ENCODE measurements at places on chromosomes 11 and 22. TPM values are rescaled to one million over a fixed set of nuclear protein-coding genes. Genes with fewer than 3 reads are reported as not detected.
A peak's percentile ranks its signal among the peaks of the same experiment; 100 is the strongest.

DNA sequence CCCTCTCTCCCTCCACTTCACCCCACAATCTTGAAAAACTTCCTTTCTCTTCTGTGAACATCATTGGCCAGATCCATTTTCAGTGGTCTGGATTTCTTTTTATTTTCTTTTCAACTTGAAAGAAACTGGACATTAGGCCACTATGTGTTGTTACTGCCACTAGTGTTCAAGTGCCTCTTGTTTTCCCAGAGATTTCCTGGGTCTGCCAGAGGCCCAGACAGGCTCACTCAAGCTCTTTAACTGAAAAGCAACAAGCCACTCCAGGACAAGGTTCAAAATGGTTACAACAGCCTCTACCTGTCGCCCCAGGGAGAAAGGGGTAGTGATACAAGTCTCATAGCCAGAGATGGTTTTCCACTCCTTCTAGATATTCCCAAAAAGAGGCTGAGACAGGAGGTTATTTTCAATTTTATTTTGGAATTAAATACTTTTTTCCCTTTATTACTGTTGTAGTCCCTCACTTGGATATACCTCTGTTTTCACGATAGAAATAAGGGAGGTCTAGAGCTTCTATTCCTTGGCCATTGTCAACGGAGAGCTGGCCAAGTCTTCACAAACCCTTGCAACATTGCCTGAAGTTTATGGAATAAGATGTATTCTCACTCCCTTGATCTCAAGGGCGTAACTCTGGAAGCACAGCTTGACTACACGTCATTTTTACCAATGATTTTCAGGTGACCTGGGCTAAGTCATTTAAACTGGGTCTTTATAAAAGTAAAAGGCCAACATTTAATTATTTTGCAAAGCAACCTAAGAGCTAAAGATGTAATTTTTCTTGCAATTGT, 92.3 kb downstream of the CD44 start:
- no peak for DNase-seq

DNA sequence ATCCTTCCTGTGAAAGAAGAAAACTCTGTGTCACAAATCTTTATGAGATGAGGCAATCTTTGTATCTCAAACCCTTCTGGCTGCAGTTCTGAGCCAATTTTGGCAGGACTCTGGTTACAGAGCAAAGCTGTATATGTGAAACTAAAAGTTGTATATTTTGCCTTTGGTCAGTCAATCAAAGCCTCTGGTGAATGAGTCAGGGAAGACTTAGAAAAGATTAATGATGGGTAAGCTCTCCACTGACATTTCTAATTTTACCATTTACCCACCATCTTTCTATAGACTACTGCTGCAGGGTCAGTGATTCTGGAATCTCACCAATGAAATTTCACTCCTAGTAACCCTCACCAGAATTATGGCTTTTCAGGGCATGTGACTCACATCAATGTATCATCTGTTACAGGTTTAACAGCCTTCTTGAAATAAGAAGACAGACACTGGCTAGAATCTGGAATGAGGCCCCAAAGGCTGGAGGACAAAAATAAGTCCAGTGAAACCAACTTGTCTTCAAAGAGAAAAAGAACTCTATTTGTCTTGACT, 43.3 kb downstream of the USP35 start:
- no peak for DNase-seq

HORMAD2 gene
- total RNA-seq, result not detected

ROBO4 gene
- total RNA-seq, result 20.7 TPM

- peak; percentile 63 for DNase-seq
Measured at GRCh38 chr22:40024201-40025061, 29.7 kb downstream of the FAM83F start.

ACCSL gene
- not detected for total RNA-seq

DNA sequence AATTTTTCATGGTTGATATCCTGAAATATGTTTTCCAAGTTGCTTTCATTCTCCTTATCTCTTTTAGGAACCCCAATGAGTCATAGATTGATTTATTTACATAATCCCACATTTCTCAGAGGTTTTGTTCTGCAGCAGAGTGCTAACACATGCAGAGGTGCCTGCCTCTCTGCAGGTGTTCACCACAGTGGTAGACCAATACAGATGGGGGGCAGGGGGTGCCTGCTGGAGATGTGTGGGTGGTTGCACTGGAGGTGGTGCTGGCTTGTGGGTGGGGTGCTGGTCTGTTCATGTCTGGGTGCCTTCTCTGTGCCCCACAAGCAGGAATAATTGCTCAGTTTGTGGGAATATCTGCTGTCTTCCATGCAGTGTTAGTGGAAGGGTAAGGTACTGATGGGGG, 131.1 kb downstream of the JRKL start:
- no peak for DNase-seq

MS4A14 gene
- 1.1 TPM for total RNA-seq

DNA sequence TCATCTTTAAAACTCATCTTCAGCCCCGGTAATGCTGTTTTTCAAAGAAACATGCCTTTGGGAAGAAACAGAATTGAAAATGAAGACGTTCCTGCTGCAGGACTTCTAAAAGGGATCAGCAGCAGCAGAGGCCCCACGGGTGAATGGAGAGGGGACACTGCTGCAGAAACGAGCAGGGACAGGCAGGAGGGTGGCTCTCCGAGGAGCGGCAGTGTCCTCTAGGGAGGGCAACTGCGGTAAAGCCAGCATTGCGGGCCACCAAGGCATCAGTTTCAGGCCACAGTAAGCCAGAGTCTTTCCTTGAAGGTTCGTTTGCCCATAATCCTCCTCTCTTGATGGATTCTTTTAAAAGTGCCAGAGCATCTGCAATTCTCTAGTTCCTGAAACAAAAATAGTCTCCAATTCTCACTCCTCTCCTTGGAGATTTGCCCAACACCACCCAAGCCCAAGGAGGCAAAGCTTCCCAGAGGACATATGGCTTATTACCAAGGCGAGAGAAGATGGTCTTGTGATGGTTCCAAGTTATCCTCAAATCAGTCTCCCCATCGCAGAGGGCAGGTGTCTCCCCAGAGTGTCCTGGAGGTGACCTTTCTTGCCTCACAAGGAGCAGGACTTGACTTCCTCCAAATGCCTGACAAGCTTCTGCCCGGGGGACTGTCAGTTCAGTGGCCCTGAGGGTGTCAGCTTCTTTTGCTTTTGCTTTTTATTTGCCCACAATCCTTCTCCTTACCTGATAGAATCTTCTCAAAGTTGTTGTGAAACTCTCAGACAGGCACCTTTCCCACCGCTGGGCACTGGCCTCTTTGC, 341.1 kb upstream of the B3GAT1 start:
- no peak for DNase-seq

ANO1 gene
- total RNA-seq, result 7.7 TPM

- DNase-seq, result peak; percentile 42
Measured at GRCh38 chr22:19576460-19577421, 52.5 kb upstream of the CLDN5 start.

- no peak for DNase-seq
Measured at GRCh38 chr11:102849311-102849710, 5.9 kb upstream of the MMP3 start.

DNA sequence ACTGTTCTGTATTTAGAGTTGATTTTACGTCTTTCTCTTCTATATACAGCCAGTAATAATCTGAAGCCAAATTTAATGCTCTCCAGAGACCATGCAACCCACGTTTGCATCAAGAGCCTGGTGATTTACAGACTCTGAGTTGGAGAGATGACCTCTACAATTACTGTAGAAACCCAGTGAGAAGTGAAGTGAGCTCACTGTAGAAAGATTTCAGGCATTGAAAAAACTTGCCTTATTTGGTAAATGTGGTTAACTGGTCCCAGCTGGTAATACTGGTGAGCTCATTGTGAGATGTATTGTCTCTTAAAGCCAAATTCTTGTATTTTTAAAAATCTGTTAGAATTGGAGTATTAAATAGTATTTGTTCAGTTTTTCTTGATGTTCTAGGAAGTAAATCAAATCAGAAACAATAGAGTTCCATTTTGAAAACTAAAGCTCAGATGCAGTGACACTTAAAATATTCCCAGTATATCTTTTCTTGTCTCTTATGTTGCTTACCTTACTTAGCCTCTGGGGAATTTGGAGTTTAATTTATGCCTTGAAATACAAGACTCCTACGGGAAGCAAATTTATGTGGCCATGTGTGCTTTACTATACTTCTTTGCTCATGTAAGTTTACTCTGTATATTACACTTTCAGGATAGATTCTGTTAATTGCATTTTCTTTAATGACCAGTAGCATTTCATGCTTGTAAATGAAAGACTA, 189.9 kb downstream of the ARHGAP42 start:
- no peak for DNase-seq

DNA sequence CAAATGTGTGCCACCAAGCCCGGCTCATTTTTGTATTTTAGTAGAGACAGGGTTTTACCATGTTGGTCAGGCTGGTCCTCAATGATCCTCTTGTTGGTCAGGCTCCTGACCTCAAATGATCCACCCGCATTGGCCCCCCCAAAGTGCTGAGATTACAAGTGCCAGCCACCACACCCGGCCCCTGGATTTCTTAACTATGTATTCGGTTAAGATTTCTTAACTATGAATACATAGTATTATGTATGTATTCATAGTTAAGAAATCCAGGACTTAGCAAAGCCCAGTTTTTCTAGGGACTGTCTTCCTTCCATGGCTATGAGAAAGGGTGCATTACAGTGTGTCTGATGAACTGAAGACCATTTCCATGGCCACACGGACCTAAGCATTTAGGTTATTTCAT, 1.7 kb downstream of the C11orf91 start:
- DNase-seq, result no peak

DNA sequence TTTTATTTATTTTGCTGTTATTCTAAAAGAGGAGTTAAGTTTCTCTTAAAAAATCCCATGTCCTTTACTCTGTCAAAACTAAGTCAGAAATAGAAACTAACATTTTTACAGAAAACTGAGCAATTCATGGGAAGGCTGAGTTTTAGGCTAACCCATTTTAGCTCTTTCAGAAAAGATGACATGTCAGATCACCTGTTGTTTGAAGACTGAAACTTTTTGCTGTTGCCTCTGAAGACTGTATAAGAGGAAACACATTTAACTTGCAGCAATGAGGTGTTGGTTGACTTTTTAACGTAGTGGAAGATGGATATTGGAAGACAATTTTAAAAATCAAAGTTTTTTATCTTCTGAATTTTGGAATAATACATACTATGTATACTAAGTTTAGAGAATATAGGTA, 115.4 kb downstream of the METTL15 start:
- DNase-seq, result no peak

DNA sequence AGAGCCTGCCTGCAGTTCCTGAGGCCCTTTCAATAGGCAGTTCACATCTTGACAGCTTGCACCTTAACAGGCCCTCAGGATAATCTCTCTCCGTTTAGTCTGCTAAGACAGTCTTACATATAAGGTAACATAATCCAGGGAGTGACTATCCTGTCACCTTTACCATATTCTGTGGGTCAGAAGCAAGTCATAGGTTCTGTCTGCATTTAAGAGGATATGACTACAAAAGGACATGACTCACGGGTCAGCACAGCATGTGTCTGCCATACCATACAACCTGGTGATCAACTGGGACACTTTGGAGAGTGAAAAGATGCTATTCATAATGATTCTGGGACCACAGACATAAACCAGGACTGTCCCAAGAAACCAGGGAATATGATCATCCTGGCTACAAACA, 611.1 kb downstream of the SOX6 start:
- DNase-seq, result no peak

- no peak for DNase-seq
Measured at GRCh38 chr11:126917531-126918204, 82.9 kb downstream of the KIRREL3 start.

OR8D1 gene
- total RNA-seq, result not detected

DNA sequence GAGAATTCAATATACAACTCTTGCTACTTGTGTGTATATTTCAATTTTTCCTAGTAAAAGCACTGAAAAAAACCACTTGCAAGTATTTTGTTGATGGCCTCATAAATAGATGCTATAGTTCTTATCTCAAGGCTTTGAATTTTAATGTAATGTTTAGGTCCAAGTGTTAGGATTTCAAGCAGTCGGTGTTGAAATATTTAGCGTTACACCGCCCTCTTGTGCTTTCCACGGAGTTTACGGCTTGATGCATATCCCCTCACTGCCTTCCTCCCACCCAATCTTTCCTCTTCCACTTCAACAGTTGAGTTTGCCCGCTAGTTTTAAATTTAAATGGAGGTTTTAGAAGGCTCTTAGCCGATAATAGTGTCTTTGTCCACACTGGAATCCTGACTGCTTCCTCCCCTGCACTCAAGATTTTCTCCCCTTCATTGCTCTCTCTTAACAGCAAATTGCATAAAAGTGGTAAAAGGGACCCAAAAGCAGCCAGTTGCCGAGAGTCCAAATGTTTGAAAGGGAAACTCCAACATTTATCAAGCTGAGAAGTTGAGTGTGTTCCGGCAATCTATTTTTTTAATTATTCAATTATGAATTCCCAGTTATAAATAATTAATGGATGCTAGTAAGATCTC, 25.9 kb upstream of the HTATIP2 start:
- DNase-seq, result no peak

DNA sequence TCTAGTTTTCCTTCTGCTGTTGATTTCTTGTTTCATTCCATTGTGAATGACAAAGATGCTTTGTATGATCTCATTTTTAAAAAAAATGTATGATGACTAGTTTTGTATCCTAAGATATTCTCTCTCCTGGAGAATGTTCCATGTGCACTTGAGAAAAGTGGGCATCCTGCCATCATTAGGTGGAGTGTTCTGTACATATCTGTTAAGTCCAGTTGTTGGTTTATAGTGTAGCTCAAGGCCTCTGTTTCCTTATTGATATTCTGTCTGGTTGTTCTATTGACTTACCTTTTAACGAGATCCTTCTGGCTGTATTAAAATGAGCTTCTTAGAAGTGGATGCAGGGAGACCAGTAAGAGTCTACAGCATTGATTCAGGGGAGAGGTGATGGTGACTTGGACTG, 35.2 kb downstream of the SGSM1 start:
- no peak for DNase-seq

- no peak for DNase-seq
Measured at GRCh38 chr22:19175602-19176174, 2.8 kb downstream of the SLC25A1 start.

DNA sequence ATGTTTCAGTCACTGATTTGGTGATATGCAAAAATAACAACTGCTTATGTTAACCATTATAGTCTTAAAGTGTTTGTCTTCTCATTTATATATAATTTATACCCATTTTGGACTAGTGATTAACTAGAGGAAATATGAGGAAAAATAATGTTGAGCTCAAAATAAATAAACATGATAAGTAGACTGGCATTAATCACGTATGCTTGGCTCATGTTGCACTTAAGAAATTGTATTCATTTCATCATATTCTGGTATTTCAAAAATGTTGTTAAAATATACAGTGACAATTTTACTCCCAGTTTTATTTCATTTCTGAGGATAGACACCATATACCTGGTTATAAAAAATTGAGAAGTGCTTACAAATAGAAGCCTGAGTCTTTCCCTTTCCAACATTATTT, 3.8 kb upstream of the OR10D3 start:
- DNase-seq, result no peak

TRIM49 gene
- not detected for total RNA-seq

DNA sequence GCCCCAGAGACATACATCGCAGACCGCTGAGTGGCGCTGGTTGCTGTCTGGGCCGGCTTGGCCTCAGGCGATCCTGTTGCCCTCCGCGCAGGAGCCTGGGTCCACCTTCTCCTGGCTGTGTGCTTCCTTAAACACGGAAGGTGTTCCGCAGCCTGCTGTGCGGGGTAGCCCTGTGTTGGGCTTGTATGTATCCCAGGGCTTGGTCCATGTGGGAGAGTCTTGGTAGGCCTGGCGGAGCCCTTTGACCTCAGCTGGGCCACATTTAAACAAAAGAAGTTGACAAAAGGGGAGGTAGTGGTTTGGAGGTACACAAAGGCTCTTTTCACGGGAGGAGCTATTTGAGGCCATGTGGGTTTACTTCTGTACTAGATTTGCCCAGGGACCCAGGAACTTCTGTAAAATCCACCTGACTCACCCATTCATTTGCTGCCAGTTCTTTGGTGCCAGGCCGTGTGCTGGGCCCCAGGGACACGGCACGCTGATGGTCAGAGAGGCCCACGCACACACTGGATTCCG, 11.0 kb upstream of the GRAMD4 start:
- DNase-seq, result no peak

Data from left ventricle myocardium inferior (tissue), 1 donor.